Epithelial cell of alveolus of lung (primary cell): ENCODE measurements at places on chromosomes 1 and 21. TPM values are rescaled to one million over a fixed set of nuclear protein-coding genes. Genes with fewer than 3 reads are reported as not detected.

The SYT11 gene
- total RNA-seq = 30.6 and 31.3 TPM in 2 replicates

The FMO1 gene
- not detected in 2 replicates for total RNA-seq

The CIART gene
- total RNA-seq = 1.3 and 6.6 TPM in 2 replicates

The SPATA45 gene
- total RNA-seq = not detected in 2 replicates

The LAMC1 gene
- total RNA-seq = 295 and 300 TPM in 2 replicates

The ARHGEF19 gene
- total RNA-seq = 9.4 and 13.3 TPM in 2 replicates

The PROX1 gene
- under 0.01 and 0.32 TPM in 2 replicates for total RNA-seq

The C1orf53 gene
- 1.1 and 1.8 TPM in 2 replicates for total RNA-seq

The PGLYRP3 gene
- total RNA-seq = not detected in 2 replicates

The UMODL1 gene
- not detected in 2 replicates for total RNA-seq
